Hematopoietic multipotent progenitor cell (in vitro differentiated cells): ENCODE measurements at places on chromosomes 11 and 22.

- DNase-seq = no peak
Measured at GRCh38 chr22:40498420-40499208, 128.2 kb downstream of the SGSM3 start.

GRCh38 chr11:95306801-95307200 is 75.8 kb upstream of the SESN3 start:
- no peak for DNase-seq

DNA sequence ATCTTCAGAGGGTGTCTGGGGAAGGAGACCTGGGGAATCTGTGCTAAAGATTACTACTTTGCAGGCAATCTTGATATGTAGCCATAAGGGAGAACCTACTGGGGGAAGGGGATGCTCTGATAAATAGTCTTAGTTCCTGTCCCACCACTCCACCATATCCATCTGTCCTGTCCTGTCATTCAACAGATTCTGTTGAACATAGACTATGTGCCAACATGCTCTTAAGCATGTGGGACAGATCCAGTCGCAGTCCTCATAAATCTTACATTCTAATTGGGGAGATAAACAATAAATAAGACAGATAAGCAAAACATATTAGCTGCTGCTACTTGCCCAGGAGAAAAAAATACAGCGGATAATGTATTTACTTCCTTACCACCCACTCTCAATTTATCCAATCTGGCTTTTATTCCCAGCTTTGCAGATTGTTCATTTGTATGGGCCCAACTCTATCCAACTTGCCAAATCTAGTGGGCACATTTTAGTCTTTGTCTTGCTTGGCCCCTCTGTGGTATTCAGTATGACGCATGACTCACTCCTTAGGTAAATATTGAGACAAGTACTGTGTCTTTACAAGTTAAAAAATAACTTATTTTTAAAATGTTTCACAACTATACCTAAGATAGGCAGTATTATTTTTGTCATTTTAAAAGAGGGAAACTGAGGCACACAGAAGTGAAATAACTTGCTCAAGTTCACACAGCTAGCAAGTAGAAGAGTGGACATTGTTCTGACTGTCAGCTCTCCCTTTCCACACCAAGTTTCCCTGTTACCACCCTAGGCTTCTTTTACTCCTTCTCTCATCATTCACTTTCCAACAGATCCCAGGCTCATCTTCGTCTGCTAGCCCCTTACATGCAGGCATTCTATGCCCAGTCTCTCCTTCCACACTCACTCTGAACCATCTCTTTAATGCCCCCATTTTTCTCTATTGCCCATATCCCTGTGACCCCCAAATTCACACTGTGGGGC is 133.6 kb upstream of the SESN3 start:
- no peak for DNase-seq

DNA sequence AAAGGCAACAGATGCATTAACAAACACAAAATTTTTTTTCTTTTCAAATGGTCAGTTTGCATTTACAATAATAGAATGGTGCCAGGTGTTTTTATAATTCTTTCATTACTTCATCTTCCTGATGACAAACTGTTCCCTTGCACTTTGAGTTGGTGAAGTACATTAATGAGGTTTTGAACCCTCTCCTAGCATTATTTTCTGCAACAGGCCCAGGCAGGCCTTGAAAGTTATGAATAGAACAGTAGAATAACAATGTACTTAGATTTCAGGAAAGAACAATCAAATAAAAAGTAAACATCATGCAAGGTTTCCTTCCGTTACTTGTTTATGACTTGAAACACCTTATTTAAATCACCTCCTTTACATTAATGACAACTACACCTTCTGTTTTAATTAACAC is 9.6 kb downstream of the BTG4 start:
- no peak for DNase-seq

DNA sequence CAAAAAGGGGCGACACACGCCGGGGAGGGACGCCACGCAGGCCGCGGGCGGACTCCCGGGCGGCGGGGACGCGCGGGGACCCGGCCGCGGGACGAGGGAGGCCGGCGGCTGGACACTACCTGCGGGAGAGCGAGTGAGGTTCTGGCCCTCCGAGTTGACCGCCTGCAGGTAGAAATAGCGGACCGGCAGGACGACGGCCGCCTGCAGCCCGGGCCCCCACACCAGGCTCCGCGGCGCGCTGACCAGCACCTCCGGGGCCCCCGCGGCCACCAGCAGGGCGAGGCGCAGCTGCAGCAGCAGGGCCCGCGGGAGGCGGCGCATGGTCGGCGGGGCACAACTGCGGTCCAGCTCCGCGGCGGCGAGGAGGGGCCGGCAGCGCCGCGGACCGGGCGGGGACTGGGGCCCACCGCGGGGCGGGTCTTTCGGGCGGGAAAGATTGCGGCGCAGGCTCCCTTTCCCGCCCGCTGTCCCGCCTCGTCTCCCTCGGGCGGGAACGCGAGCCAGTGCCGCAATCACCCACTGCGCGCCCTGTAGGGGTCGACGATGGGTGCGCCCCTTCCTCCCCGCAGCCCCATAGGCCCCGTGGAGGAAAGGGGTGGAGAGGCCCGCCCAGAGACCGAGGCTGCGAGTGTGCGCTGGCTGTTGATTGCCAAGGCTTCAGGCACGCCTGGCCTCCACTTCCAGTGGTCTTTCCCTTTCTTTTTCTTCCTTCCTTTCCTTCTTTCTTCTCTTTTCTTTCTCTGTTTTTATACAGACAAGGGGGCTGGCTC is at the start of gene POGLUT3:
Gene POGLUT3 (minus strand): TSS at position 339 of the 770 bp plus-strand sequence. CDS start 18 bp downstream, at position 321.
- DNase-seq = peak; percentile 59

GRCh38 chr22:35480627-35481550 is 59.7 kb upstream of the RASD2 start:
- no peak for DNase-seq

- DNase-seq = no peak
Measured at GRCh38 chr11:69554849-69555248, 73.4 kb downstream of the LINC01488 start.

- no peak for DNase-seq
Measured at GRCh38 chr11:59415111-59415510, 11.1 kb downstream of the OR5A2 start.

- no peak for DNase-seq
Measured at GRCh38 chr11:115122274-115122673, 381.9 kb downstream of the CADM1 start.

GRCh38 chr22:20569059-20570058 is 61.9 kb downstream of the MED15 start:
- DNase-seq = peak; percentile 77

DNA sequence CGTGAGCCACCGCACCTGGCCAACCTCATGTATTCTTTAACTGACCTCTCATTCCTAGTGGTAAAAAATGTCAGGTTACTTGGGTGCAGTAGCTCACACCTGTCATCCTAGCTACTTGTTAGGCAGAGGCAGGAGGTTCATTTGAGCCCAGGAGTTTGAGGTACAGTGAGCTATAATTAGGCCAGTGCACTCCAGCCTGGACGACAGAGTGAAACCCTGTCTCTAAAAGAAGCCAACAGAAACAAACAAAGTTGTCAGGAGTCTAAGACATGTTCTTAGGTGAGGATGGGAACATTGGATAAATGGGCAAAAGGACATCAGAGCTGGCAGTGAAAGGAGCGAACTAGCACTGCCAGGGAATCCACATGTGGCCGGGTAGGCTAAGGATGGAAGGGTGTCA is 18.1 kb downstream of the MADD start:
- DNase-seq = no peak

- DNase-seq = no peak
Measured at GRCh38 chr22:36765131-36765942, 10.6 kb downstream of the IFT27 start.

GRCh38 chr11:61844909-61845565 is 16.9 kb downstream of the FADS2 start:
- no peak for DNase-seq

- DNase-seq = peak; percentile 89
Measured at GRCh38 chr22:42169055-42169469, 38.5 kb upstream of the CYP2D6 start.

DNA sequence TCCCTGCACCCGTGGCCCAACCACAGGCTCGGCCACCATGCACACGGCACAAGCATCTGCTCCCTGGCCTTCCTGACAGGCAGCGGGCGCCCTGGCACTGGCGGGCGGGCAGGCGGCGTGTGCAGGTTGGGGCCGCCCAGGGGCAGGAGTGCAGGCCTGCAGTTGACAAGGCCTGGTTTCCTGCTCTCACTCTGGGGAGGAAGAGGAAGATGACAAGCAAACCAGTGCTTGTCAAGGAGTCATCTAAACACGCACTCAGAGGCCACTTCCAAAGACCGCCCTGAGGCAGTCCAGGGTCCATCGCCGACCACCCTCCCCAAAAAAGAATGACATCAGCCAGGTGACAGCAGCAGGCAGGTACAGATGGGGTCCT is 65.3 kb upstream of the LINC01488 start:
- DNase-seq = peak; percentile 63

DNA sequence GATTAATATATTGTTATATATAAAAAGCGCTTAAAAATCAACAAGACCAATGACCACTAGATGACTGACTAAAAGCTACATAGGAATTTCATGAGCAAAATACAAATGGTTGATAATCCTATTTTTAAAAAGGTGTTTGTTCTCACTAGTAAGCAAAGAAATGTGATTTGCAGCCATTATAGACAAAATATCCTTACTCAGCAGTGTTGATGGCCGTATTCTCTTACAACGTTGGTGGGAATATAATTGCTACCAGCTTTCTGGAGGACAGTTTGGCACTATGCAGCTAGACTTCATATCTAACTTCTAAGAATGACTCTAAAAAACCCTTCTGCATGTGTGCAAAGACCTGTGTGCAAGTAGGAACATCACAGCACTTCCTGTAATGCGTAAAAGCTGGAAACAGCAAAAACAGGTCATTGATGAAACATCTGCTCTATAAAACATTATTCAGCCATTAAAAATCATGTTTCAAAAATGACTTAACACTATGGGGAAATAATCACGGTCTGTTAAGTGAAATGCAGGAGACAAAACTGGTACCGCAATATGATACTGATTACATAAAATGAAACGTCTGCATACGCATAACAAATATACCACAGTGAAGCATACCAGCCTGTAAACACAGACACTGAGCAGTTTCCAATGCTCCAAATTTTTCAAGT is 70.1 kb upstream of the LINC01488 start:
- DNase-seq = no peak

DNA sequence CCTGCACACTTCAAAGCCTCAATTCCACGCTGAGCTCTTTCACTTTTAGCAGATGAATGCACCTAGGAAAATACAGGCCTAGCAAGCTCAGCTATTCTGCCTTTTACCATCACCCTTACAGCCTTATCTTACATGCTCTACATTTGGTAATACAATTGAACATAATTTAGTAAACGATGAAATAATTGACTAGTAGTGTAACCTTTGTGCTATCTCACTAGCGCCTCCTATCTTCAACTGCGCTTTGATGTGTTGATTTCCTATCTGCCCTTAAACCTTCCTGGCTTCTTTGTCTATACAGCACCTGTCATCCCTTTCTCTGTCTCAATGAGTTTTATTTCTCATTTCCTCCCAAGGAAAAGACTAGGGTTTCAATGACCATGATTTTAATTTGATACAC is 149.7 kb downstream of the LRRC4C start:
- no peak for DNase-seq

DNA sequence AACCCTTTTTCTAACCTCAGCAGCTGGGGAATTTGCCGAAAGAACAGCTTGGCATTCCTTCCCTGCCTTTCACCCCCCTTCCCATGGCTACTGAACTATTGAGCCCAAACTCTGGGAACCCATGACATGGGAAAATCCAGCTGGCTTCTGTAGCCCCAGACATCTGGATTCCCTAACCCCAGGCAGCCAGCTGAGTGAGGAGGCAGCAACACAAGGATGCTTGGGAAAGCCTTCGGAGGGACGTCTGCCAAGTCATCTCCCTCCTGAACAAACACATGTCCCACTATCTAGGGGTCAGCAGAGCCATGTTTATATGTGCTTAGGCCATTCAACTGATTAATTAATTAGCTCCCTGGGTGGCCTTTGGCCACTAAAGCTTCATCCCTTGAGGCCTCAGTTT is 21.6 kb downstream of the LRRC55 start:
- no peak for DNase-seq

- DNase-seq = no peak
Measured at GRCh38 chr22:19766240-19766510, 5.6 kb downstream of the TBX1 start.

- no peak for DNase-seq
Measured at GRCh38 chr22:45640941-45641621, 30.6 kb upstream of the ATXN10 start.

GRCh38 chr11:90803366-90803765 is 580.5 kb upstream of the CHORDC1 start:
- no peak for DNase-seq

- no peak for DNase-seq
Measured at GRCh38 chr22:42243802-42244060, 26.7 kb downstream of the TCF20 start.

DNA sequence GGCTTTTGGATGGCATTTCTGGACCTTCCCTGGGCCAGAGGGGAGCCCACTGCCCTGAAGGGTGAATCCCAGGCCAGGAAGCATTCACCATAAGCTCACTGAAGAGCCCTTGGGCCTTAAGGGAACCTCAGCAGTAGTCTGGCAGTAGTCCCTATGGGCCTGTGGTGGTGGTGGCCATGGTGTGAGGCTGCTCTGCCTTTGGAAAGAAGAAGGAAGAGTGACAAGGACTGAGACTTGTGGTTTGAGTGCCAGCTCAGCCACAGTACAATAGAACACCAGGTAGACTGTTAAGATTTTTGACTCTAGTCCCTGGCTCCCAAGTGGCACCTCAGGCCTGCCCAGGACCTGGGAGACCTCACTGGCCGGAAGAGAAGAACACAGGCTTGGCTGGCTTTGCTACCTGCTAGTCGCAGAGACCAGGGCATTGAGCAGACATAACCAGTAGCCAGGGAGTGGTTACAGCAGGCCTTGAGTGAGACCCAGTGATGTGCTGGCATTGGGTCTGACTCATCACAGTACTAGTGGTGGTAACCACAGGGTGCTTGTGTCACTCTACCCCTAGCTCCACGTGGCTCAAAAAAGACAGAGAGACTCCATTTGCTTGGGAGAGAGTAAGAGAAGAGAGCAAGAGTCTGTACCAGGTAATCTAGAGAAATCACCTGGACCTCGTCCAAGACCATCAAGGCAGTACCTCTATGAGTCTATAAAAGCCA is 259.8 kb upstream of the BLID start:
- DNase-seq = no peak

DNA sequence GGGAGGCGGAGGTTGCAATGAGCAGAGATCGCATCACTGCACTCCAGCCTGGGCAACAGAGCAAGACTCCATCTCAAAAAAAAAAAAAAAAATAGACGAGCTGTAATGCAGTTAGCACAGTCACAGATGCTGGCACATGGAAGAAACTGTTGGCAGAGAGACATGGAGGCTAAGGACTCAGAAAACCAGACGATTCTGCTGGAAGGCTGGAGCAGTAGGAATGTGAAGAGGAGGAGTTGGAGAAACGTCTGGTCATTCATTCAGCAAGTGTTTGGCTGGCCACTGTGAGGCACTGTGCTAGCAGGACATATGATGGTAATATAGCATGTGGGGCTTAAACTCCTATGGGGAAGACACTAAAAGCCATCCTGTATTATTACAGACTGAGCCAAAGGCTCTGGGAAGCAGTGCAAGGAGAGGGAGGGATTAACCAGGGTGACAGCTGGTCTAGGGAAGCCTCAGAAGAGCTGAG is 5.0 kb downstream of the UQCR10 start:
- DNase-seq = no peak

- DNase-seq = no peak
Measured at GRCh38 chr11:44625759-44626523, 60.5 kb downstream of the CD82 start.

- no peak for DNase-seq
Measured at GRCh38 chr22:44338177-44338810, 25.5 kb upstream of the SHISAL1 start.
